A549 treated with ZK216348 at 1 μM for 4 hours (cell line): ENCODE measurements at places on chromosomes 2 and 18. TPM values are rescaled to one million over a fixed set of nuclear protein-coding genes. Genes with fewer than 3 reads are reported as not detected.

Gene HOXD12
- not detected in 5 replicates for total RNA-seq

Gene CYTIP
- total RNA-seq: not detected in 5 replicates

Gene WIPF1
- 14.0 to 29.4 TPM (median 23.3 TPM) in 5 replicates for total RNA-seq

Gene ESPNL
- total RNA-seq: 0.14 to 0.43 TPM (median 0.22 TPM) in 4 of 5 replicates, not detected in the other

Gene EIF4E2
- 93.6 to 338 TPM (median 101 TPM) in 5 replicates for total RNA-seq
